CD4-positive, alpha-beta T cell treated with Interleukin-6 at 100 ng/mL for 8 hours (primary cell): ENCODE measurements at places on chromosomes 2 and 18.

GRCh38 chr18:59353079-59353680 lies 5.9 kb downstream of the LMAN1 start:
- DNase-seq = no peak

DNA sequence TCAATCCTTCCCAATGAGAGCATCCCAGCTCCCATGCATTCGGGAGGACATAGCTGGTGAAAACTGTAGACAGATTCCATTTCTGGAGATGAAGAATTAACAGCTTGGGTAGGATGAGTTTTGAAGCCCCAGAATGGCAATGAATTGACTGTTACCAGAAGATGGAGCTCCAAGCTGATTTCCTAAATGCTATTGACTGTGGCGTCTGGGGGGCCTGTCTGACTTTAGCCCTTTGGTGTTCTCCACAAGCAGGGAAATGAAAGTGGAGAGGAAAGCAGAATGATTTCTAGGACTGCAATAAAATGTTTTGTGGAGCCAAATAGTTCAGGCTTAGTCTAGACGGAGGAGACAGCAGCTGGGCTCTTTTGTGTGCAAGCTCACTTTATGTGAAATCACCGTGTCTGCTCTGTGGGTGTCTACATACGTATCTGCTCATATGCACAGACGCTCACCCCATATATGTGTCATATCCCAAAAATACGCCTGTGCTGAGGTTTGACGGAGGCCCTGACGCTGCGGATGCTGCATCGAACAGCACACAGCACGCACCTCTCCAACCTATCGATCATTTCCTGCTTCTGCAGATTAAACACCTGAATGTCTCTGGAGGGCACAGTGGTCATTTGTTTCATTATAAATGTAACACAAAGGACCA lies 166.4 kb upstream of the PXDN start:
- no peak for DNase-seq

GRCh38 chr18:52598921-52599320 lies 258.9 kb downstream of the DCC start:
- DNase-seq = no peak

- DNase-seq = no peak
Measured at GRCh38 chr2:168541858-168542257, 85.8 kb downstream of the CERS6 start.

GRCh38 chr18:58416704-58417683 lies 211.9 kb downstream of the ALPK2 start:
- DNase-seq = no peak

GRCh38 chr2:119644186-119644585 lies 34.8 kb upstream of the TMEM177 start:
- no peak for DNase-seq

DNA sequence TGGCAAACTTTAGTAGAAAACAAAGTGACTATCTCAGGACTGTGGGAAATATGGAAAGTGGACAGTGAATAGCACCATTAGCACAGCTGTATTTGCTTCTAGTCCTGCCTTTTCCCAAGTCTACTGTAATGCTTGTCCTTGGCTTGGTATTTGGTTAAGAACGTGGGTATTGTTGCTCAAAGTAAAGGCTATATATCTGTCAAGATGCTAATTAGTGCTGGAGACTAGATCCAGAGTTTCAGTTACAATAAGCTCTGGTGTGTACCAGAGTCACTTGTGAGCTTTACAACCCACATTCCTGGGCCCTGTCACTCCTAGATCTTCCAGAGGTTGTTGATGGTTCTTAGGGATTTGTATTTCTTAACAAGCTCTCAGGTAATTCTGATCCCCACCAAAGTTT lies 313.6 kb downstream of the SLC8A1 start:
- no peak for DNase-seq

- no peak for DNase-seq
Measured at GRCh38 chr2:234955971-234956509, 4.2 kb downstream of the SH3BP4 start.

DNA sequence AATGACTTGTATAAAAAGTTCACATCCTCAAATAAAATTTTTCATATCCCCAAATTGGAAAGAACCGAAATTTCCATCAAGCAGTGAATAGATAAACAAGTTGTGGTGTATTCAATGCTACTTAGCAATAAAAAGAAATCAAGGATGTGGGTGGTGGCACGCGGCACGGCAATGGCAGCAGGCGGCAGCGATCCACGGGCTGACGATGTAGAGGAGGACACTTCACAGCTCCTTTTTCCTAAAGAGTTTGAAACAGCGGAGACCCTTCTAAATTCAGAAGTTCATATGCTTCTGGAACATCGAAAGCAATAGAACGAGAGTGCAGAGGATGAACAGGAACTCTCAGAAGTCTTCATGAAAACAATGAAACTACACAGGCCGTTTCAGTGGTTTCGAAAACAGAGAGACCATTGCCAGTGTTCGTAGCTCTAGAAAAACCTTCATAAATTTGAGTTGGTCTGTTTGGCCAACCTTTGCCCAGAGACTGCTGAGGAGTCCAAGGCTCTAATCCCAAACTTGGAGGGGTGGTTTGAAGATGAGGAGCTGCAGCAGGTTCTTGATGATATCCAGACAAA lies 9.8 kb upstream of the IL36A start:
- DNase-seq = peak; percentile 39

GRCh38 chr2:176124947-176125771 lies 2.6 kb downstream of the HOXD9 start:
- no peak for DNase-seq

DNA sequence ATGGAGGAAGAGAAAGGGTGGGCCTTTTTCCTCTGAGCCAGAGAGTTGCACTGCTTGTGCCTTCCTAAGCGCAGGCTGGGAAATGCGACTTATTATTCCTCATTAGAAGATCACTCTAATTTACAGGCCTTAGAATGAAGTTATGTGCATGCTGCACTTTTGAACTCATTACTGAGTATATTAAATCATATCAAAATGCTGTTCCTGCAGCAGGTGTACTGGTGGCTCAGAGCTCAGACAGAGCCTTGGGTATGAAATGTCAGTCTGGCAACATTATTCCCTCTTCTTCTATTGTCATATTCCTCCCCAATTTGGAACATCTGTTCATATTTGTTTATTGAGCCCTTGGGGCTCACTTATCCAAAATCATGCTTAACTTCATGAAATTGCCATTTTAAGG lies 85.5 kb downstream of the ADCYAP1 start:
- no peak for DNase-seq

DNA sequence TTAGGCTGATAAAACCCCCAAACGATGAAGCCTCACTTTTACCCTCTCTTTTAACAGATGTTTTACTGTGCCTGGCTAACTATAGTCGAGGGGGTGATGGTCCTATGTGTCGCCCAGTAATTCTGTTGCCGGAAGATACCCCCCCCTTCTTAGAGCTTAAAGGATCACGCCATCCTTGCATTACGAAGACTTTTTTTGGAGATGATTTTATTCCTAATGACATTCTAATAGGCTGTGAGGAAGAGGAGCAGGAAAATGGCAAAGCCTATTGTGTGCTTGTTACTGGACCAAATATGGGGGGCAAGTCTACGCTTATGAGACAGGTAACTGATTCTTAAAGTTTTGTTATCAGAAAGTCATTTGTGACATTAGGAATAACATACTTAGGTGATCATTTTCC lies 20.4 kb downstream of the MSH6 start:
- no peak for DNase-seq

GRCh38 chr2:234411793-234412192 lies 85.1 kb downstream of the ARL4C start:
- no peak for DNase-seq

GRCh38 chr2:148646231-148646559 lies 1.6 kb downstream of the EPC2 start:
- DNase-seq = no peak
